B cell (primary cell): ENCODE measurements at places on chromosomes 1 and 21. TPM values are rescaled to one million over a fixed set of nuclear protein-coding genes. Genes with fewer than 3 reads are reported as not detected.

CACNA1S gene
- not detected in 2 replicates for polyA plus RNA-seq

PLA2G2C gene
- polyA plus RNA-seq: 0.03 TPM in 1 of 2 replicates, not detected in the other

LCE1D gene
- polyA plus RNA-seq: not detected in 2 replicates

PRMT6 gene
- polyA plus RNA-seq: 5.2 and 6.3 TPM in 2 replicates

VSIG8 gene
- 0.09 TPM in 1 of 2 replicates, not detected in the other for polyA plus RNA-seq

DNA sequence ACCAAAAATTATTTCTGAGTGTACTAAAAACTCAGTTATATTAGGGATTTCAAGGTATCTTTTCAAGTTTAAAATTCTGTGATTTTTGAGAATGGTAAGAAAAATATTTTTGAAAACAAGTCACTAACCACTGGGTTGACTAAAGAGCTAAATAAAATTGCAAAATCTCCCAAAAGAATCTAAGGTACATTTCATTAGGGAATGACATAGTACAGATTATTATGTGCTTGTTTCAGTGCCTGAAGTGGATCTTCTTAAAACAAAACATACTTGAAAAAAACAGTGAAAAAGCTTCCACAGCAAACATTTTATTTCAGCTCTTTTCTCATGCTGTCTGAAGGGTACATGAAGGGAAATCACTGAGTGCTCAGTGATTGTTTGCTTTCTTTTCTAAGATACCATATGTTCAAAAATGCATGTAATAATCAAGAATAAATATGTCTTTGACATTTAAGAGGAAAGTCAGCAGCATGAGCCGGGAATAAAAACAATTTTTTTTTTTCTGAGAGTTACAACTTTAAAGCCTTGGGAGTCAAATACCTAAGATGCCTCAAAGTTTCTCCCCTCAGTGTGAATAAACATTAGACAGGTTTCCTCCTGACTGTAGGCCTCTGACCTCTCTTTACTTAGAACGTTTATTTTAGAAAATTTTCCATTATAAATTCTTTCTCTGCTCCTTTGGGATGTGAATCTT, 200.7 kb downstream of the KCNT2 start:
- no peaks in the 10 kb centered on the region for H3K36me3 ChIP-seq
- no peaks in the 10 kb centered on the region for H3K4me1 ChIP-seq
- no peak overlapping the region for H3K27ac ChIP-seq
- DNase-seq: no peak
- H3K4me3 ChIP-seq: no peak overlapping the region

- DNase-seq: no peak
- H3K4me3 ChIP-seq: no peak overlapping the region
- H3K36me3 ChIP-seq: no peaks in the 10 kb centered on the region
- H3K4me1 ChIP-seq: no peaks in the 10 kb centered on the region
- no peaks in the 10 kb centered on the region for H3K27me3 ChIP-seq
Measured at GRCh38 chr1:59917785-59918180, 8.8 kb downstream of the CYP2J2 start.

DNA sequence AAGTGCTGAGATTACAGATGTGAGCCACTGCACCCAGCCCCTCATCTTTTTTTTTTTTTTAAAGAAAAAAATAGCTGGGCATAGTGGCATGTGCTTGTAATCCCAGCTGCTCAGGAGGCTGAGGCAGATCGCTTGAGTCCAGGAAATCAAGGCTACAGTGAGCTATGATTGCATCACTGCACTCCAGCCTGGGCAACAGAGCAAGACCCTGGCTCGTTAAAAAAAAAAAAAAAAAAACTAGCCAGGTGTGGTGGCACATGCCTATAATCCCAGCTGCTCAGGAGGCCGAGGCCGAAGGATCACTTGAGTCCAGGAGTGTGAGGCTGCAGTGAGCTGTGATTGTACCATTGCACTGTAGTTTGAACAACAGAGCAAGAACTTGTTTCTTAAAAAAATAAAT, 13.8 kb downstream of the SZRD1 start:
- no peak overlapping the region for H3K27ac ChIP-seq
- H3K27me3 ChIP-seq: no peaks in the 10 kb centered on the region
- DNase-seq: no peak

DNA sequence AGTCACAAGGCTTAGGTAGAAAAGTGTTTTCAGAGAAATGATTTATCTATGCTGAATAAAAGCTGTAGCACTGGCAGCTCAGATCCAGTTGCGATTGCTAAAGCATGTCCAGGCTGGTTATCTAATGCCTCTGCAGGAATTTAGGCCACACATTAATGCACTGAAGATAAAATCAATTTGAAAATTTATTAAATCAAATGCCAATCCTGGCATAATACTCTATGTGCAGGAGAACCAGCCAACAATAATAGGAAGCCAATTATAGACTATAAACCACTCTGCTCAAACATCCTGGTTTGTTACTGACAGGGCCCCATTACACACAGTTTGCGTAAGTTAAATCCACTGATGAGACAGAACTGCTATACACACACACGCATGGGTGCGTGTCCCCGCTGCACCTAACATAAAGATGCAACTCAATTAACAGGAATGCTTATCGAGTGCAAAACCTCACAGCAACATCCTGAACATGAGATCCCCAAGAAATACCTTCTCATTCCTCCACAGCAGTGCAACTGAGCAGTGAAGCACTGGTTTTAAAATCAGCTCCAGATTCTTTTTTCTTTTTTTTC, 40.6 kb downstream of the PTP4A2 start:
- no peak overlapping the region for H3K4me3 ChIP-seq
- no peaks in the 10 kb centered on the region for H3K27me3 ChIP-seq
- peaks cover 16% of the 10 kb centered on the region for H3K4me1 ChIP-seq
- no peaks in the 10 kb centered on the region for H3K36me3 ChIP-seq
- no peak overlapping the region for H3K27ac ChIP-seq
- no peak for DNase-seq

DNA sequence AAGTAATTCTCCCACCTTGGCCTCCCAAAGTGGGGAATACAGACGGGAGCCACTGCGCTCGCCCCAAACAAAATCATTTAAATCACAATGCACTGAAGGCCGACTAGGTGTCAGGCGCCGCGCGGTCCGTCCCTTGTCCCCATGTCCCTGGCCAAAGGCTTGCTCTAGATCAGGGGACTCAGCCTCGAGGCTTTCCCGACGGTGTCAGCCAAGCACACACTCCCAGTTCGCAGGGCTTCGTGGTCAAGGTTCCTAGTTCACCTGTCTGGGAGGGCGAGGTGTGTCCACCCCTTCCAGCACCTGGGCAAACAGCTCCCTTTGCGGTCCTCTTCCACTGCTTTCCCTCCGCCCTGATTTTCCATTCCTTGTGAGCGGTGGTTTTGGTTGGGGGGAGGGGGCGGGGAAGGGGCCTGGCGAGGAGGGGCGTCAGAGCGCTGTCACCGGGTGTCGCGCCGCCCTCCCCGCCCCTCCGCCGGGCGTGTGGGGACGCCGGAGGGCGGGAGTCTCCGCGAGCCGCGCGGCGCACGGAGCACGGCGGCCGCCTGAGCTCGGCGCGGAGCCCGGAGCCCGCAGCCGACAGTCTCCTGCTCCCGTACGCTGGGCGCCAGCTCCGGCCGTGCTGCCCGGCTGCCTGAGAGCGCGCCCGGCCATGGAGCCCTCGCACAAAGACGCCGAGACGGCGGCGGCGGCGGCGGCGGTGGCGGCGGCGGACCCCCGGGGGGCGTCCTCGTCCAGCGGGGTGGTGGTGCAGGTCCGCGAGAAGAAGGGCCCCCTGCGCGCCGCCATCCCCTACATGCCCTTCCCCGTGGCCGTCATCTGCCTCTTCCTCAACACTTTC, at the start of gene STUM:
STUM (plus strand) TSS at position 509 of the 838 bp plus-strand sequence; CDS start at position 650, 141 bp downstream.
- H3K4me3 ChIP-seq: peak within 1 kb of the TSS; percentile 56
- no peak within 1 kb of the TSS for H3K27ac ChIP-seq
- peaks cover 22% of the 10 kb centered on the region for H3K4me1 ChIP-seq
- no peaks in the 10 kb centered on the region for H3K36me3 ChIP-seq

DNA sequence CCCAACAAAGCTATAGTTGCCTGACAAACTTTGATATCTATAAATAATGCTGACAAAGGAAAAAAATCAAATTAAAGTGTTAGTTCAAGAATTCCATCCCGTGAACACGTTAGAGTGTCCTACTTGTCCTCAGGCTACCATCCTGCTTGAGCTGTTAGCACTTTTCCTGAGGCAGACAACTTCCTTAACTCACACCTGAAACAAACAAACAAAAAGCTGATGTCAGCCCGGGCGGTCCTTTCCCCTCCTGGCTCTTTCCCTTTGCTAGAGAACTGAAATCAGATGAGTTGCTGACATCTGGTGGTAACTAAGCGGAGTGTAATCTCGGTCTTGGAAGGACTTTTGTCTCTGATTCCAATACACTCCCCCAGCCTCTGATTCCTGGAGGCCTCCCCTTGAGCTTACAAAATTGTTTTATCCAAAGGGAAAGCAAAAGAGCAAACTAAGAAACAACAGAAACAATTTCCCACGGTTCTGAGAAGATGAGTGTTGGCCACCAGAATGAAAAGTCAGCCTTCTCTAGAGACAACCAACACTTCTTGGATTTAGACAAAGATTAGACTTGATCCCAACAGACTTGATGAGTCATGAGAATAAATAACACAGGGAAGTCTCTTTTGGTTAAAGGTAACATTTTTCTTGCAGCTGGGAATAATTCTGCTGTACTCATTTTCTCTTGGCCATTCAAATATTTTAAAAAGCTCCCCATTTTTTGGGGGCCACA, 135.4 kb downstream of the PROX1 start:
- H3K4me3 ChIP-seq: no peak overlapping the region
- H3K27ac ChIP-seq: no peak overlapping the region
- no peaks in the 10 kb centered on the region for H3K36me3 ChIP-seq
- peaks cover 3% of the 10 kb centered on the region for H3K27me3 ChIP-seq
- H3K4me1 ChIP-seq: no peaks in the 10 kb centered on the region
- DNase-seq: no peak

DNA sequence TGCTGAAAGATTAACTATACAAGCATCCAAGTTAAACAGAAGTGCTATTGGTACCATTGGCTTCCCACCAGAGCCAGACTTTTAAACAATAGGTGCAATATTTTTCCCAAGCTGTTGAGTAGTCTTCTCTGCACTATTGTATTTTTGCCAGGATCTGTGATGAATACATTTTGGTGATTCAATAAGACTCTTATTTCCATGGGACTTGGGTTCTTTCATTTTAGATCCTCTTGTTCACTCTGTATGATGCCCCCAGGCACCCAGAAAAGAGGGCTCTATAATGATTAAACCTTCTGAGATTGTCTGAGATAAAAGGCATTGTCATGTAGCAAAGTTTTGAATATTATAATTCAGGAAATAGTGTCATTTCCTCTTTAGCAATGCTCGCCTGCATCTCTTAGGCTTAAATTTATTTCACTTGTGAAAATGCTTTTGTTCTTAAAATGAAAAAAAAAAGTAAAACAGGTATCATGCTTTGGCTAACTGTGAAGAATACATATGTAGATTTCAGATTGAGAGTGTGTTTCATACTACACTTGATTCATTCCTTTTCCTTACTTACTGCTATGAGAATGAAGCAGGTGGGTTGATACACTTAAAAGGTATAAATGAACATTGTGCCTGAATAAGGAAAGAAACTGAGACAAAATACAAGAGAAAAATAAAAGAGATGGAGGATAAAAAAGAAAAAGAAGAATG, 275.0 kb downstream of the HMCN1 start:
- H3K27ac ChIP-seq: no peak overlapping the region
- no peak overlapping the region for H3K4me3 ChIP-seq
- H3K4me1 ChIP-seq: no peaks in the 10 kb centered on the region
- H3K27me3 ChIP-seq: no peaks in the 10 kb centered on the region
- no peaks in the 10 kb centered on the region for H3K36me3 ChIP-seq

DNA sequence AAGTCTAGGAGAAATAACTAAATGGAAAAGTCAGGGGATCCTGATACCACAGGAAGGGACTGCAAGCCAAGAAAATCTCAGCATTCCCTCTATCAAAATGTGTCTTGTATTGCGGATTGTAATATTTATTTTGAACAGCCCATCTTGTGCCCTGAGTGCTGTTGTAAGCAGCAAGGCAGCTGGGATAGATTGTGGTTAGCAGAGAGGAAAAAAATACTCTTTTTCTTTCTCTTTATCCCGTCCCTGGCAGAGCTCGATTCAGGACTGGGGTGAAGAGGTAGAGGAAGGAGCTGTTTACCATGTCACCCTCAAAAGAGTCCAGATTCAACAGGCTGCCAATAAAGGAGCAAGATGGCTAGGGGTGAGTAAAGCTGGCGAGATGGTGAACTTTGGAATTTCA, 1.2 kb downstream of the RGL1 start:
- H3K27ac ChIP-seq: no peak overlapping the region
- H3K4me1 ChIP-seq: peaks cover 6% of the 10 kb centered on the region
- no peaks in the 10 kb centered on the region for H3K36me3 ChIP-seq
- H3K4me3 ChIP-seq: no peak overlapping the region
- no peaks in the 10 kb centered on the region for H3K27me3 ChIP-seq

DNA sequence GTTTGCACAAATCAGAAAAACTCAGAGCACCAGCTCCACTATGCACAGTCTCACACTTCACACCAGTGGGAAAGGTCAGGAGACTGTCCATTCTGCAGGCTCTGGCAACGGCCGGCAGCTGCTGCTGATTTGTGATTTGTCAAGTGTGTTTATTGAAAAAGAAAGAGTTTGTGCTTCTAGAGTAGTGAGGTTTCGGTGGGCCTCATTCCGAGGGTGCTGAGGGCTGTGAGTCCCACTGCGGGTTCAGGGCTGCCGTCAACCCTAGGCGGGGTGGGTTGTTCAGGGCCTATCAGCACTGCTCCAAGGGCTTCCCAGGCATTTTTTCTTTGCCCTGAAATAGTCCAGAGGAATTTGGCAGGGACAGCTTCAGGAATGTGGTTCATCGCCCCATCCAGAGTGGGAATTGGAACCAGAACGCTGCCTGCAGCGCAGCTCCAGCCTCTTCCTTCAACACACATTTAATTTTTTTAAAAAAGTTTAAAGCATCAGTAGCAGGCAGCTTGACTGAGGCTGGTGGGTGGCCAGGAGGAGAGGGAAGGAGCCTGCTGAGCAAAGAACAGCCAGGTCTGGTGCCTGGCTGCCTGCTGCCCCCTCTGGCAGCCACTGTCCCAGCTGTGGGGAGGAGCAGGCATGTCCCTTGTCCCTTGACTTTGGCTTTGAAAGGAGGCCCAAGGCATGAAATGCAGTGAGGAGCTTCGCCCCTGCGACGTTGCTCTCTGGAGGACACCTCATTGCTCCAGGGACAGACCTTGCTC, 19.7 kb downstream of the STUM start:
- no peak overlapping the region for H3K27ac ChIP-seq
- DNase-seq: no peak
- no peaks in the 10 kb centered on the region for H3K27me3 ChIP-seq
- H3K36me3 ChIP-seq: no peaks in the 10 kb centered on the region
